Right atrium auricular region (tissue), 2 donors: ENCODE measurements at places on chromosomes 4 and X. TPM values are rescaled to one million over a fixed set of nuclear protein-coding genes. Genes with fewer than 3 reads are reported as not detected.

Gene EOLA2
- 22.2 TPM for total RNA-seq

DNA sequence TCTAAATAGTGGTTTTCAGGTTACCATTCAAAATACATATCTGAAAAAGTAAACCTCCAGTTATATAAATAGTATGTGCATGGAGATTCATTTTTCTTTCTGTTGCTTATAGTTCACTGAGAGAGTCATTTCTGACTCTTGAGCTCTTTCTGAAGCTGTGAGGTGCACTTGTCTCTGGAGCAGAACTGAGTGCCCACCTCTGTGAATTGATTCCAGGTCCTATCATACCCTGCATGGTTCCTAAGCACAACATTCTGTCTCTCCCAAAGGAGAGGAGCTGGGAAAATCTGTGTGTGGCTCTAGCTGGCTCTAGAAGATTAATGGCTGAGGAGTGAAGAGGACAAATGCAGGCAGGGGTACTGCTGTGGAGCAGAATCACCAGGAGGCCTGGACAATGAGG lies 161.6 kb upstream of the HCCS start:
- H3K27me3 ChIP-seq: no peaks in the 10 kb centered on the region
- DNase-seq: no peak
- H3K36me3 ChIP-seq: no peaks in the 10 kb centered on the region
- no peak overlapping the region for H3K4me3 ChIP-seq

Gene PABPC1L2B
- not detected for total RNA-seq

DNA sequence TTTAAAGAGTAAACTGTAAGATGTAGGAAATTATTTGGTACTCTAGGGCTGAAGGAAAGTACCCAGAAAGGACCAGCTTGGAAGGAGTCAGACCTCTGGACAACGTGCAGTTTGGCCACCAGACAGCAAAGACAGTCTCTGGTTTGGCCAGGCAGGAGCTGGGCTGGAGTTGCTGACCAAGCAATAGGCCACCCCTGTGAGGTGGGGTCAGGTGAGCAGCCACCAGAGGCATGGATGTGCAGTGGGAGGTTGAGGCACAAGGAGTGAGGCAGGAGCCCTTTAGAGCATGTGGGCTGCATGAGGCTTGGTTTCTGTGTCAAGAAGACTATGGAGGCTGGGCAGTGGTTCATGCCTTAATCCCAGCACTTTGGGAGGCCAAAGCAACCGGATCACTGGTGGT lies 17.7 kb upstream of the MRFAP1 start:
- no peaks in the 10 kb centered on the region for H3K4me1 ChIP-seq
- no peak overlapping the region for H3K4me3 ChIP-seq
- DNase-seq: no peak

DNA sequence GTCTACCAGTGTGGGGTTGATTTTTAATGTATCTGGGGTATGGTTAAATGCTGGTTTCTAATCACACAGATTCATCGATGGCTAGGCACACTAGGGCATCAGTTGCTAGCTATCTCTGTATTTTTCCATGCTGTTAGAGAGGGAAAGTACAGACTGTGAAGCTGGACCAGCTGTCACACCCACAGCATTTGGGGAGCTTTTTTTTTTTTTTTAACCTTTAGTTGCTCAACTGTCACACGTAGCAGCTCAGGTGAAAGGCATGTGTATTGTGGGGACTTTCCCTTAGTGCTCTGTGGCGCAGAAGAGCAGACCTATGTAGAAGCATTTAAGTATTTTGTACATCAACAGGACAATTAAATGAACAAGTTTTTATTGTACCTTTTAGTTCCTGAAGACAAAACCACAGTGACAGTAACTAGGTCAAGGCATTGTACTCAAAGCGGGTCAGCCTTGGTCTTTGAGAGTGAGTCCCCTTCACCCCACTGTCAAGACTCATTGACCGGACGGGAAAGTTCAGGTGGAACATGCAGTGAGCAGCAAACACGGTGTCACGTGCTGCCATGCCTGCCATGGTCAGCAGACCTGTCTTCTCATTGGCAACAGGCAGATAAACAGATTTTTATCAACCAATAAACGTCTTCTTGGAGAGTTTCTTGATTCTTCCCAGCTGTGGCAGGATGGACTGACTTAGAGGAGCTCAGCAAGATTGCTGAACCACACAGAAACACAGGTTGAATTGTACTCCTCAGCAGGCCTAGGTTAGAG lies 65.3 kb downstream of the CASP3 start:
- no peaks in the 10 kb centered on the region for H3K36me3 ChIP-seq
- H3K4me3 ChIP-seq: no peak overlapping the region
- no peaks in the 10 kb centered on the region for H3K27me3 ChIP-seq
- no peak overlapping the region for H3K27ac ChIP-seq

DNA sequence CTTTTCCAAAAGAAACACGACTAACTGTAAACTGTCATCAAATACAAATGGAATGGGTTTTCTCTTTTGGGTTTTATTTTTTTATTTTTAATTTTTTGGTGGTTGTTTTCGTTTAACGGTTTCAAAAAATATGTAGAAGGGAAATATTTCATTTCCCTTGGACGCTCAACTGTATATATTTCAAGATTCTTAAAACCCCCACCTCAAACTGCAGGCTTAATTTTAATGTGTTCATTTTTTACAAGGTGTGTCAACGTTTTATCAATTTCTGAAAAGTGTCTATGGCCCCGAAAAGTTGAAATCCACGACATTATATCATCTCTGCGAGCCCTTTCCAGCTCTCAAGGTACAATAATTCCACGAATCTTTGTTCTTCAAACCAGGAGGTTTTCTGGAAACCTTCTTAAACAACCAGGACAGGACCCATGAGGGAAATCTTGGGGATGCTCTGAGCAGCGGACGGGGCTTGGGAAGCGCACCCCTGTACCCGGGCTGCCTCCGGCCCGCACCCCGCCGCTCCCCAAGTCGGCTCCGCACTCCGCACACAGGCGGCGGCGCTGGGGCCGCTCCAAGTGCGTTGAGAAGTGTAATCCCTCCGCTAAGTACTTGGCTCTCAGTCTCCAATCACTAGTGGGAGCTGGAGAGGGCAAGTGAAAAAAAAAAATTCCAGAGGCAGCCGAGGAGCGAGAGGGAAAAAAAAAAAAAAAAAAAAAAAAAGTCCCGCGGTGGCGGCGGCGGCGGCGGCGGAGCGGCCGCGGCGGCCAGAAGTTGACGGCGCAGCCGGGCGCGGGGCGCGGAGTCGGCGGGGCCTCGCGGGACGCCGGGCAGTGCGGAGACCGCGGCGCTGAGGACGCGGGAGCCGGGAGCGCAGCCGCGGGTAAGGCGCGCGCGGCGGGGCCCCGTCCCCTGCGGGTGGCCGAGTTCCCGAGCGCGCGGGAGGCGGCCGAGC lies at the start of gene BMPR1B:
TSS of gene BMPR1B (plus strand) at position 764 of the 949 bp plus-strand sequence. CDS start 346,470 bp downstream, outside the sequence.
- peaks cover 10% of the 10 kb centered on the region for H3K4me1 ChIP-seq
- H3K36me3 ChIP-seq: no peaks in the 10 kb centered on the region
- H3K27ac ChIP-seq: no peak within 1 kb of the TSS
- H3K4me3 ChIP-seq: peak within 1 kb of the TSS; percentile 57

Gene TLR7
- 0.22 TPM for total RNA-seq
